Right lobe of liver (tissue), 6 donors: ENCODE measurements at places on chromosomes 5 and 9. TPM values are rescaled to one million over a fixed set of nuclear protein-coding genes. Genes with fewer than 3 reads are reported as not detected.

PHYKPL gene
- 70.4 TPM for total RNA-seq

GRCh38 chr5:78492650-78493049 lies 132.2 kb downstream of the SCAMP1 start:
- H3K27me3 ChIP-seq, result no peaks in the 10 kb centered on the region
- no peak overlapping the region for H3K4me3 ChIP-seq
- no peaks in the 10 kb centered on the region for H3K4me1 ChIP-seq
- no peak for DNase-seq
- no peak overlapping the region for H3K27ac ChIP-seq

DNA sequence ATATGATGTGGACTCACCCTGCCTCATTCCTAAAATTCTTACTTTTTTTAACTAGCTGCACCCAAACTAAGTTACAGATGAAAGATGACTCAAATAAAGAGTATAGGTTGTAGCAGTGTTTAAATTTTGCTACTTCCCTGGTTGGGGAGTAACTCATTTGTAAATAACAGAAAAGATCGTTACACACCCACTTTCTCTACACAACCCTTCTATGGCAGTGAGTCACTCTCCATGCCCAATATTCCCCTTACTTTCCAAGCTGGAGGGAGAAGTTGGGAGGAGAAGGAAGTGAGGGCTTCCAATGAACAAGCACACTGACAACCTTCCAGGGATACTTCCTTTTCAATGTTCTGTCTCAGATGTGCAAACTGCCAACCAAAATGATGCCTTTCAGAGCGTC lies 1.9 kb downstream of the RASEF start:
- H3K4me1 ChIP-seq, result no peaks in the 10 kb centered on the region
- no peak overlapping the region for H3K4me3 ChIP-seq
- H3K27ac ChIP-seq, result no peak overlapping the region
- H3K36me3 ChIP-seq, result no peaks in the 10 kb centered on the region
- H3K27me3 ChIP-seq, result no peaks in the 10 kb centered on the region

DNA sequence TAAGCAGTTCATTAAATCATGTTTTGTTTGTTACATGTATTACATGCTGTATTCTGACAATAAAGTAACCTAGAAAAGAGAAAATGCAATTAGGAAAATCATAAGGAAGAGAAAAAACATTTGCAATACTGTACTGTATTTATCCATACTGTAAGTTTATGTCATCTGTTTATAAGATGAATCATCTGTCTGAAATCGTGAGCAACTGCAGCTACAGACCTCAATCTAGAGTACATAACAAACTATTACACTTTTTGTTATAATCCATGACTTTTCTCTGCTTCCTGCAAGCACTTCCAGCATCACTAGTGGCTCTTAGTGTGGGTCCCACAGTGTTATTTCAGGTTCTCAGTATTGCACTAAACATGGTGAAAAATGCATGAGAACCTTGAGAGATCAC lies 144.4 kb upstream of the NR4A3 start:
- H3K36me3 ChIP-seq, result no peaks in the 10 kb centered on the region
- no peaks in the 10 kb centered on the region for H3K27me3 ChIP-seq
- no peak overlapping the region for H3K27ac ChIP-seq
- no peak for DNase-seq
- peaks cover 5% of the 10 kb centered on the region for H3K4me1 ChIP-seq
- H3K4me3 ChIP-seq, result no peak overlapping the region

DNA sequence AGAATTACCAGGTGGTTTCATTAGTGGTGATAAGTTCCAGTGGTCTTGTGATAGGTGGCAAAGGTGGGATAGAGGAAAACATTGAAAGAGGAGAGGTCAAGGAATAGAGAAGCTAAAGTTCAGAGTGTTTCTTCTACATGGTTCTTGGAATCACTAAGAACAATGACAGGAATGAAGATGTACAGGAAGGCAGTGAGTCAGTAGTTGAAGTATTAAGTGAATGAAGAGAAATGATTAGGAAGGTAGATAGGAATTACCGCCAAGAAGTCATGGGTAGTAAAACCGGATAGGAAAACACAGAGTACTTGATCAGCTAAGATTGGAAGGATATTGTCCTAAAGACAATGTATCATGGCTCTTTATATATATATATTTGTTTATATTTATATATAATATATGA lies 37.9 kb upstream of the RASA1 start:
- H3K36me3 ChIP-seq, result no peaks in the 10 kb centered on the region
- no peaks in the 10 kb centered on the region for H3K4me1 ChIP-seq
- no peak overlapping the region for H3K4me3 ChIP-seq

DNA sequence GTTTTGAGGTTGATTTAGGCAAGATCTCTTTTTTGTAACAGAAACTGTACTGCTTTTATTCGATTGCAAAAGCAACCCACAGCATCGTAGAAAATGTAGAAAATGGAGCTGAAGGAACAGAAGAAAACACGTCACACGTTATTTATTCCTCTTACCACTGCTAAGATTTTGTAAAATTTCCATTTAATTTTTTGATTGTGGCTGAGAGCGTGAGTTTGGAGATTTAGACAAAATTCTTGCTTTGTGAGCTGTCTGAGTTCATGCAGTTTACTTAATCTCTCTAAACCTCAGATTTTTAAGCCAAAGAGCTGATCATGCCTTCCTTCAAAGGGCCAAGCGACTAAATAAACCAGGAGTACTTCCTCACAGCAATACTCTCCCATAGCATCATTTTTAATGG lies 24.8 kb downstream of the DPYSL3 start:
- no peak for DNase-seq
- no peaks in the 10 kb centered on the region for H3K36me3 ChIP-seq
- H3K4me1 ChIP-seq, result no peaks in the 10 kb centered on the region
- H3K4me3 ChIP-seq, result no peak overlapping the region
- H3K27me3 ChIP-seq, result no peaks in the 10 kb centered on the region

GRCh38 chr9:131584858-131585257 lies 39.5 kb downstream of the PRRT1B start:
- peak; percentile 38 for DNase-seq
- H3K36me3 ChIP-seq, result no peaks in the 10 kb centered on the region
- H3K4me3 ChIP-seq, result no peak overlapping the region
- H3K27me3 ChIP-seq, result no peaks in the 10 kb centered on the region

- no peak overlapping the region for H3K4me3 ChIP-seq
- no peaks in the 10 kb centered on the region for H3K27me3 ChIP-seq
- no peak overlapping the region for H3K27ac ChIP-seq
- H3K36me3 ChIP-seq, result no peaks in the 10 kb centered on the region
These were observed 43.7 kb upstream of the TTC1 start for GRCh38 chr5:159965031-159965837.
